ENCODE measurements at places on chromosomes 5 and 9.
A peak's percentile ranks its signal among the peaks of the same experiment; 100 is the strongest.

GRCh38 chr9:14961372-14962068 lies 51.3 kb upstream of the FREM1 start:
- DNase-seq: no peak

DNA sequence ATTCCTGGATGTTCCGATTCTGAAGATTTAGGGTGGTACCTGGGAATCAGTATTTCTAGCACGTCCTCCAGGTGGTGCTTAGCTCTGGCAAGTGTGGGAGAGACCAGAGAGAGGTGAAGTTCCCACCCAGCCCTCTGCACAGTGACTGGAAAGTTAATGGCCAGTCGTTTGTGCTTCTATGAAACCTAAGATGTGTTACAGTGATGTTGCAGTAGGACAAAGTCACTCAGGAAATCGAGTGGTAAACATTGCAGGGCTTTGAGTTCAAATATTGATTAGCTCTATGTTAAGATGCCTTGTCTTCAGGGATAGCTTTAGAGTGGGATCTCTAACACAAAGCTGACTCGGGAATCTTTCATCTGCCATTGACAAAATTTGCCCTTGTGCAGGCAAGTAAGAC lies 55.6 kb downstream of the PIK3R1 start:
- no peak for DNase-seq

DNA sequence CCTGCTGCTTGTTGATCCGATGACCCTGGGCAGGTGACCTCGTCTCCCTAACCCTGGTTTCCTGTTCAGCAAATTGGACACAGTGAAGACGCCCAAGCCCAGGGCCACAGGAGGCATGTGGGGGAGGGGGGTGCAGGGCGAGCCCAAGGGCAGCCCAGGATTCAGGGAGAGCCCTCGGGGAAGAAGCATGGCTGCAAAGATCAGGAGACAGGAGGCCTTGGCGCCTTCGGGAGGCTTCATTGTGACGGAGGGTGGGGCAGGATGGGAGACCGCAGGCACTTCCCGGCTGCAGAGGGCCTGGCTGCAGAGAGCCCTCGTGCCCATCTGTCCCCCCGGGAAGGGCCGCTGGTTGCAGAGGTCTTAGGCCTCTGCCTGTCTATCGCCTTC lies 6.2 kb downstream of the ASS1 start:
- no peak for DNase-seq

DNA sequence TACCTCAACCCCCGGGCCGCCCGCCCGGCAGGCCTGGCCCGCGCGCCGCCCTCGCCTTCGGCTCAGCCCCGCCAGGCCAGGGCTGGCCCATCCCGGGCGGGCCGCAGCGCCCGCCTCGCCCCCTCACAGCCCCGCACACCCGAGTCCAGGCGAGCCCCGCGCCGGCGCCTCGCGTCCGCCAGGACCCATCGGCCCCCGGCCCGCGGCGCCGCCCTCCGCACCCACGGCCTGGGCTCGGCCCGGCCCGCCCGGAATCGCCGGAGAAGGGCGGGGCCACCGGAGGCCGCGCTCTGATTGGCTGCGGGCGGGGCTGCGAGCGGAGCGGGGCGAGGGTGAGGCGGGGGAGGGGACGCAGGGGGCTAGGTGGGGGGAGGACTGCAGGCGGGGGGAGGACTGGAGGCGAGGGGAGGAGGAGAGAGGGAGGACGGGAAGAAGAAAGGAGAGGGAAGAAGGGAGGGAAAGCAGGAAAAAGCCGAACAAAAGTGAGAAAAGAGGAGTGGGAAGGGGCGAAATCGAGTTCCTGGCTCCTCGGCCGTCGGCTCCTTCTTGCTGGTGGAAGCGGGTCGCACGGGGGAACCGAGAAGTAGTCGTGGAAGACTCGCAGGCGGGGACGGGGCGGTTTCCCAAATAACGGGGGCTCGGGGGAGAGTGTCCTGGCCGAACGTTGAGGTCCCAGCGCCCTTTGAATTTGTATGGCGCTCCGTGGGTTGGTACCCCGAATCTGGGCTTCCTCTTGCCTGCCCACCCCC lies 472 bp upstream of the UBTD2 start:
- DNase-seq: peak; percentile 61

DNA sequence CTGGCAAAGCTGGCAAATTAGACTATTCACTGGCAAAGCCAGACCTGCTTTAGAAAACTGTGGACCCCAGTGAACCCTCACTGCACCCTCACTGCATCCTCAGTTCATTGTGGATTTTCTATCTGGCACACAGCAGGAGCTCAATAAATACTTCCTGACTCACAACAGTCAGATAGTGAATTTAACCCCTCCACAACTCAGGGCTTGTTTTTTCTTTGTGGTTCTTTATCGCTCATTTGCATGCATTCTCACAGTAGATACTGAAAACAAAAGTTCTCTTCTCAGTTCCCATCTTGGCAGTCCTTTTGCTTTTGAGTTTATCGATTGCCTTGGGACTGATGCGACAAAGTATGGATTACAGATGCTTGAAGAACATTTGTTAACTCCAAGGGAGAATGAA lies 99.8 kb downstream of the ACTL7B start:
- DNase-seq: no peak

DNA sequence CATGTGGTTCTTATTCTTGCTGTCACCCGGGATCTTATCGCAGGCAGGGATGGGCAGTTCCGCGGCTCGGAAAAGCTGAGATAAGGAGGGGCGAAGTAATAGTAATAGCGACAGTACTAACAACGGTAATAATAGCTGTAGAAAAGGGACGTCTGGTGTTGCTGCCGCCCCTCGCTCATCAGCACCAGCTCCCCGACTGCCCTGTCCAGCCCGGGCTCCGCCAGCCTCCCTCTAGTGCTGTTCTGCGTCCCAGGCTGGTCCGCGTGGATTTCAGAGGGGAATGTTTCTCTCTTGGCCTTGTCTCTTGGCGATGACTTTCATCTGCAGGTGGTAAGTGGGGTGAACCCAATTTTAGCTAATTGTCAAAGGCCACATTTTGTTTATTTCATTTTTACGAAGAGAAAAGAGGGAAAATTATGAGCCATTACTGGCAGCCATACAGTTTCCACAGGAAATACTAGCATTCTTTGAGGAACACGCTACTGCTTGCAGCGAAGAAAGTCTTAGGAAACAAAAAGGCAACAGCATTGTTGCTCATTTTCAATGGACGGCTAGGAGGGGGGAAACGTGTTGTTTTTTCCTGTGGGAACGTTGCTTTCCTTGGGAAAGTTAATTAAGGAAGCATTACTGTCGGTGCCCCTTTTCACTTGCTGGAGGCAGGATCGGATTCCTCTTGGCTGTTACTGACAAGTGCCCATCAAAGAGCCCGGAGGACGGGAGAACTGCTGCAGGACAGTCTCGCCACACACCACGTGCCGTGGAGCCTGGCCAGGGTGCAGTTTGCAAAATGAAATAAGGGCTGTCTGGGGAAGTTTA lies 762 bp downstream of the SNCAIP start:
- DNase-seq: no peak

- DNase-seq: no peak
Observed at GRCh38 chr5:53482717-53483638, 2.5 kb downstream of the FST start.

DNA sequence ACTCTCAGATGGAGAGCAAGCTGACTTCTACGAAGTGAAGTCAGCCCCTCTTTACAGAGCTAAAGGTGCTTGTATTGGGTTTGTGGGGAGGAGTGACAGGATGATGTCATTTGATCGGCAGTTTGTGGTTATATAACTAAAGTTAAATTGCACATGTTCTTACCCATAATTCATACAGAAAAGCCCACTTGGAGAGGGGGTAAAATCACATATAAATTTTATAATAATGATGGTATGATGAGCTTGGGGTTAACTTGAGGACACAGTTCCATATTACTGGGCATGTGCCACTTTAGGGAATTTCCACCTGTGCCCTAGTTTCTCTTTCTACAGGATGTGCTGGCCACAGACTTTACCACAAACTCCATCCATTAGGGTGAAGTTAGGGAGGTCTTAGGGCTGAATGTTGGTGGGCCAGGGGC lies 1178.6 kb upstream of the CDH9 start:
- no peak for DNase-seq

GRCh38 chr5:177025101-177025601 lies 2.7 kb downstream of the ZNF346 start:
- DNase-seq: no peak

GRCh38 chr5:174571662-174572397 lies 152.6 kb upstream of the MSX2 start:
- DNase-seq: no peak

- no peak for DNase-seq
Observed at GRCh38 chr9:68574150-68574549, 33.5 kb upstream of the TMEM252 start.

- DNase-seq: no peak
Observed at GRCh38 chr9:84151640-84152039, 171.0 kb downstream of the RMI1 start.

GRCh38 chr5:88675168-88675707 lies 207.7 kb downstream of the MEF2C start:
- no peak for DNase-seq

- DNase-seq: no peak
Observed at GRCh38 chr5:57611177-57611576, 128.6 kb upstream of the ACTBL2 start.

DNA sequence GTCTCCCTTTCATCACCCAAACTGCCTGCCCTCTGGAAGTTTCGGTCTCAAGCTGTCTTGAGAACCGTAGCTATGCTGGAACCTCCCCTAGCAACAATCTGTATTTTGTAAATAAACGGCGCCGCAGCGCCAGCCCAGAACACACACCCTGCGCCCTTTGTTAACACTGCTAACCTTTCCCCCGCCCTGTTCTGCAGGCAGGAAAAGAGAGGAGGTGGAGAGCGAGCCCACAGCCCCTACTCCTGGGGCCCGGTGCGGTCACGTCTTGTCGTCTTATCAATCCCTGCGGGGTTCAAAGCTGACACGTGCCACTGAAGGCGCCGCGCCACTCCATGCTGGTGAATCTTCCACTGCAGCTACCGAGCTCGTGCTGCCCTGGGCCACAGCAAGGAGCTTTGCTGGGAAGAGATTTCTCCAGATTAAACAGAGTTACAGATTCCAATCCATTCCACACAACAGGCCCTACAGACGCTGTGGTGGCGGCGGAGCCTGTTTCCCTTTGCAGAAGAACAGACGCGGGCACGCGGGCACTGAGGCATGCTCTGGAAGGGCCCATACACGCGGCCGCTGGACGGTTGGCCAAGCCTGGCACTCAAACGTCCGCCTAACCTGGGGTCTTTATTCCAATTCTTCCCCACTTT lies 25.3 kb downstream of the ZDHHC11B start:
- DNase-seq: no peak
